CD4-positive, alpha-beta T cell treated with Interleukin-1 beta for 1 hour (primary cell): ENCODE measurements at places on chromosomes 7 and 10.
A peak's percentile ranks its signal among the peaks of the same experiment; 100 is the strongest.

DNA sequence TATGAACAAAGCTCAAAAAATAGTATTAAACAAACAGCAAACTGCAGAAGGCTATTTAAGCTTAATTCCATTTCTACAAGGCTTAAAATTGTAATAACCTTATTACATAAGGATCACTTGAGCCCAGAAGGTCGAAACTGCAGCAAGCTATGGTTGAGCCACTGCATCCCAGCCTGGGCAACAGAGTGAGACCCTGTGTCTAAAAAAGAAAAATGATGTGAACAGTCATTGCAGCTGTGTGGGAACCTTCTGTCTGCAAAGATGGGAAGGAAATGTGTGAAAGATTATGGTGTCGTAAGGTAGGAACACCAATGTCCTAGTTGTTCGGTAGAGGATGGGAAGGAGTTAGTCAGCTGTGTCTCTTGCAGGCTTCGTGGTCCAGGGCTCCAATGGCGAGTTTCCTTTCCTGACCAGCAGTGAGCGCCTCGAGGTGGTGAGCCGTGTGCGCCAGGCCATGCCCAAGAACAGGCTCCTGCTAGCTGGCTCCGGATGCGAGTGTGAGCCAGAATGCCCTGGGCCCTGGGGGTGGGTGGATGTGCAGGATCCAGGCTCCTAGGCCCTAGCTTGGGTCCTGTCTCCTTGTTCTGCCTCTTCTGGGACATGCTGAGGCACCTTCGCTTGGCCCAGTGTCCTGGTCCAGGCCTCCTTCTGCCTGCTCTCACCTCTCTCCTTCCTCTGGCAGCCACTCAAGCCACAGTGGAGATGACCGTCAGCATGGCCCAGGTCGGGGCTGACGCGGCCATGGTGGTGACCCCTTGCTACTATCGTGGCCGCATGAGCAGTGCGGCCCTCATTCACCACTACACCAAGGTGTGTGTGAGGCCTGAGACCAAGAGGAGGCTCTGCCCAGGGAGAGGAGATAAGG, 9.1 kb downstream of the C10orf62 start:
- no peak for DNase-seq

- no peak for DNase-seq
These were observed 238.3 kb upstream of the NFE2L3 start for GRCh38 chr7:25913598-25914224.

DNA sequence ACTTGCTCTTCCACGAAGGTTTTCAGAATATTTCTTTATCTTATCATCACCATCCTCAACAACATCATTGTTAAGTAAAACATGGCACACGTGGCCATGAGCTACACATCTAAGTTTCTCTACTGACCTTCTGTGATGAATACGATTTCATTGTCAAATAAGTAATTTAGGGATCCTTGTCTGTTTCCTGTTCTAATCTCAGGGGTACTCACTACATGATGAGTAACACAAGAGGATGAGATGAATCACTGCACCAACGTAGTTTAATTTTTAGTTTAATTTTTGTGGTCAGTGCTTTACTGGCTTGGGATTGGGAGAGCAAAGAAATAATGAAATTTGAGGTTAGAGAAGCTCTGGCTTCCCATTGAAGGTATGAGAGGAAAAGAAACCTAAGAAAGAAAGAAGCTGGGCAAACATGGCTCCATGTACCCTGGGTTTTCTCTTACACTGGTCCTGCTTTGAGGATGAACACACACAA, 461.9 kb upstream of the KLF6 start:
- no peak for DNase-seq

DNA sequence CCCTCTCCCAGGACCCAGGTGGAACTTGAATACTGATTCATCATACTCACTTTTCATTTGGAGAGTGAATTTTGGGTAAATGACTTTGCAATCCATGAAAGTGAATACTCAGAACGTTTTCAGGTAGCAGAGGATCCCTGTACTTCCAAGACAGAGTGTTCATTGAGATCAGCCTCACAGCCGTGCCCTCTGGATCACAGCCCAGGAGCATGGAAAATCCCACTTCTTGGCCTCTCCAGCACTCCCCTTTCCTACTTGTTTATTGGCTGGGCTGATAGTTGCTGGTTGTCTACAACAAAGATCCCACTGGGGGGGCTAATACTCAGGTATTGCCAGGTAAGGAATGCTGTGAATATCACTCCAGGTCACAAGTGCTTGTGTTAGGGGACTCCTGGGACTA, 5.9 kb downstream of the GCK start:
- DNase-seq = no peak

DNA sequence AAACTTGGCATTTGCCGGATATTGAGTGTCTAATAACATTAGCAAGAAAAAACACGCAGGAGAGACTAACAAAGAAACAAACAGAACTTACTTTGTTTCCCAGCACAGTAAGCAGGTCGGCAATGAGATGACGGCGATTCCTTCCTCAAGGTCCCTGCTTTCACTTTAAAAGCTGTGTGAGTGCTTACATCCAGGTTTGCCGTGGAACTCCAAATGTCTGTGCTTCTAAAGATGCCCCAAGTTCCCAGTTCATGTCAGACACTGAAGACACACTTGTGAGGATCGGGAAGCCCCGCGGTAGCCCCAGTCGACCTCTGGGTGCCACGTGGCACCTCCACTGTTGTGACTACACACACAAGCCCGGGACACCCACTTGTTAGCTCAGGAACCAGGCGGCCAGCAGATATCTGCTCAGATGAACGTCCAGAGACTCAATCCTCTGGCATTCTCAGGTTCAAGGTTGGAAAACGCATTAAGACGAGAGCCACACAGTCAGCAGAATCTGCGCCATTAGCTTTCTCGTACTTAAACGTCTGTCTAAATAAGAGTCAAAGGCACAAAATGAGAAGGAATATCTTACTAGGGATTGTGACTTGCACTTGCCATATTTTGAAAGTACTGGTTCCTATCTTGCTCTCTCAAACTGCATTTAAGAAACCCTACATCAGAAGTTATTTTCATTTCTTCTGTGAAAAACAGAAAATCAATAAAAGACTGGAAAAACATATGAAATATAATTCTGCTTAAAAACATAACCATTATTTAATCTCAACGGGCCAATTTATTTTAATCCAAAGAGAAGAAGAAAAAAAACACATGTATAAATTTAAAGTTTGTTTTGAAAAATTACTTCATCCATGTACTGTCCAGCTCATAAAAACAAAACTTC, 207.6 kb upstream of the KLF14 start:
- peak; percentile 81 for DNase-seq

DNA sequence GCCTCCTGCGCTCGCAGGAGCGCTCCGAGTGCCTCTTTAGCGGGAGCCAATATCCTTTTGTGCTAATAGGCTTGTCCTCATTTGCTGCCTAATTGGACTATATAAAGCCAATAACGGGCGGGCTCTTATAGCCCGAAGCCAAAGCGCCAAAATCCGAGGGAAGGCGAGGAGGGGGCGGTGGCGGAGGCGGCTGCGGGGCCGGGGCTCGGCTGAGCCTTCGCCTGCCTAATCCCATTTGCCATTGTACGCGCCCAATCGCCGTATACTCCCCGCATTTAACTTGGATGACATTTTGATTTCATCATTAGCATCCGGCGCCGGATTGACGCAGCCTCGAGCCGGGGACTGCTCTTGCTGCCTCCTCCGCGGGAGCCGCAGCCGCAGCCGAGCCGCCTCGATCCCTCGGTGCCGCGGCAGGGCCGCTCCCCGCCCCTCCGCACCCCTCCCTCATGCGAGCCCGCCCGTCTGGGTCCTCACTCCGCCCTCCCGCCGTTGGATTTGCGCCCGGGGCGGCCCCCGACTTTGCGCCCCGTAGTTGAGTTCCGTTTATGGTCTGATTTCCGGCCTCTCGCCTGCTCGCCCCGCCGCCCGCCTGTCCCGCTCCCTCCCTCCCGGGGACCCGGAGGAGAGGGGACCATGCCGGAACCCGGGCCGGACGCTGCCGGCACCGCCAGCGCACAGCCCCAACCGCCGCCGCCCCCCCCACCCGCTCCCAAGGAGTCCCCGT, at the start of gene HMX3:
TSS of gene HMX3 (plus strand) at position 556 of the 727 bp plus-strand sequence. CDS start at position 637, 81 bp downstream.
- peak; percentile 34 for DNase-seq

GRCh38 chr10:14171336-14171735, 159.4 kb downstream of the FRMD4A start:
- DNase-seq = no peak

DNA sequence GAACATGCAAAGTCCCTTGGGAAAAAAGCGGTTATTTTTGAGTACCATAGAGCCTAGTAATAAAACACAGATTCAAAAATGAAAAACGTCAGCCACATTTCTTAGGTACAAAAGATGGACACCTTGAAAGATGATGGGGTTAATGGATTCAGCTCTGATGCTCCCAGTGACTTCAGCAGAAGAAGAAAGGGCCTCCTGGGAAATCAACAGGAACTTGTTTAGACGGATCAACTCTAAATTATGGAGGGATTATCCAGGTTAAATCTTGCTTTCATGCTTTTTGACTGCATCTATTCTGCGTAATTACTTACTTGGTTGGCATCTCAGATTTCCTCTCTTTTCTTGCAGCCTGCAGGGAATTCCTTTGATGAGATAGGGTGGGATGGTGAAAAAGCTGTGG, 82.5 kb downstream of the TMEM178B start:
- DNase-seq = no peak

GRCh38 chr7:87413029-87413428, 62.5 kb downstream of the ABCB4 start:
- no peak for DNase-seq

- no peak for DNase-seq
These were observed 17.3 kb upstream of the MKI67 start for GRCh38 chr10:128143531-128143930.

DNA sequence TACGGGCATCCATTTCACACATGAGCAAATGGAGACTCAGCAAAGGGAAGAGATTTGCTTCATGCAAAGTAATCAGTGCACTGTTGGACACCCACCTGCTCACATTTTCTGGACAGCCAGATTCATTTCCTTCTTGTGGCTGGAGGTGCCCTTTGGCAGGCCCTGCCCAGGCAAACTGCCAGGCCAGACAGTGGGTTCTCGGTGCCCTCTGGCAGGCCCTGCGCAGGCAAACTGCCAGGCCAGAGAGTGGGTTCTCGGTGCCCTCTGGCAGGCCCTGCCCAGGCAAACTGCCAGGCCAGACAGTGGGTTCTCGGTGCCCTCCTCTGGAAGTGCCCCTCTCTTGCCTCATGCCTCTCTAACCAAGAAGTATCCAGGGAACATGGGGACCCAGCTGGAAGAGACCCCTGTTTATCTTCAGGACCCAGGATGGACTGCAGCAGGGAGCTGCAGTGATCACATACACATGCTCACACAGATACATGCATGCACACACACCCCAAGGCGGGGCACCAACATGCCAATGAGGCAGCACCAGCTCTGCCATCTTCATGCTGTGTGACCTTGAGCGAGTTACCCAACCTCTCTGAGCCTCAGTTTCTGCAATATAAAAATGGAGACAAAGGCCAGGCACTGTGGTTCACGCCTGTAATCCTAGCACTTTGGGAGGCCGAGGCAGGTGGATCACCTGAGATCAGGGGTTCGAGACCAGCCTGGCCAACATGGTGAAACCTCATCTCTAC, 67.1 kb downstream of the OAT start:
- DNase-seq = no peak

DNA sequence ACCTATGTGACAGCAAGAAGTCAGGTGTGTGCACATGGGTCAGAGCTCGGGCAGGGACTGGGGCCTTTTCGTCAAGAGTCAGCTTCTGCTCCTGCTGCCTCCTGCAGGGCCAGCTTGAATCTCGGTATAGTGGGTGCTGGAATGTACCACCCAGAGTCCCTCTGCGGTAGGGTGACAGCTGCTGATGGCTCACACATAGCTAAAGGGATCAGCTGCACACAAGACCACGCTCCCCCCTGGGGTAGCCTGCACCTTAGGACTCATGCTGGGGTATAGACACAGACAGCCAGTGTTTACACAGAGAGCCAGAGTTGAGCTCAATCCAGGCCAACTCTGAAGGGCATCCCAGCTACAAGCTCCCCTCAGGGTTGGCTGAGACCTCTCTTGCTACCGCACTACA, 14.0 kb upstream of the COL13A1 start:
- no peak for DNase-seq

GRCh38 chr7:76165973-76166403, 35.7 kb upstream of the SRRM3 start:
- no peak for DNase-seq
